T follicular helper cell (primary cell): ENCODE measurements at places on chromosomes 1 and 21.
A peak's percentile ranks its signal among the peaks of the same experiment; 100 is the strongest.

GRCh38 chr1:113456967-113457366 is 66.7 kb downstream of the MAGI3 start:
- DNase-seq, result no peak

- DNase-seq, result no peak
These were observed 65.1 kb downstream of the ADARB1 start for GRCh38 chr21:45139473-45139872.

DNA sequence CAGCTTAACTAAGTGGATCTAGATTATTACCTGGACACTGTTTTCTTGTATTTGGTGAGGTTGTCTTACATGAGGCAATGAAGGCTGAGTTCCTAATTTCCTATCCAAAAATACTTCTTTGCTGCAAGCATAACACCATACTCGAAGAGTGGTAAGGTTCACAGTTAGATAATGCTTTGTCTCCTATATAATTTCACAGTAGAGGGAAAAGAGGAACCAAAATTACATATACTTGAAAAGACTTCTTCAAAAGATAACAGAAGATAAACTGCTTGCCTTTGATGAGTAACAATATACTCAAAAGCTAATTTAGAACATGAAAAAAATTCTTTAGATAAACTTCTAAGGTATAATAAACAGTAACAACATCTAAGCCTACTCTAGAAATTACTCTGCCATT is 20.4 kb downstream of the USP33 start:
- no peak for DNase-seq

GRCh38 chr1:62285440-62285839 is 33.8 kb downstream of the KANK4 start:
- no peak for DNase-seq

DNA sequence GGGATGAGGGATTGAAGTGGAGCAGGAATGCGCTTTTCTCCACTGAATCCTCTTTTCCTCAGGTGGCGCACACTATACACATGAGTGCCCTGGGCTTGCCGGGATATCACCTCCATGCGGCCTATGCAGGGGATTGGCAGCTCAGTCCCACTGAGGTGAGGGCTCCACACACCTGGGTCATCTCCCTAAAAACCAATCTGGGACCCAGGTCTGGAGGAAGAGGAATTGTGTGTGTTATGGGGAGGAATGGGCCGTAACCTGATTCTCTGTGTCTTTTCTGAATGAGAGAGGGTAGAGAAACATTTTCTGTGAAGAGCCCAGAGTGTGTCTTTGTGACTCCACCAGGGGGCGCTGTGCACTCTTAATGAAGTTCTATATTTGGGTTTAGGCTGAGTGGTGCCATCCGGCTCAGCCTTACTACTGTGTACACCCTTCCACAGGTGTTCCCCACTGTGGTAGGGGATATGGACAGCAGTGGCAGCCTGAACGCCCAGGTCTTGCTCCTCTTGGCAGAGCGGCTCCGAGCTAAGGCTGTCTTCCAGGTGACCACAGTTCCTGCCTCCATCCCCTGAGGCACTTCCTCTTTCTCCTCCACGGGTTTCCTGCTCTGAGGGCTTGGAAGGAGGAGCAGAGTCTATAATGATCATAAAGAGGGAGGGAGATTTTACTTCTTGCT is 1.5 kb downstream of the TOMM40L start:
- DNase-seq, result peak; percentile 81

DNA sequence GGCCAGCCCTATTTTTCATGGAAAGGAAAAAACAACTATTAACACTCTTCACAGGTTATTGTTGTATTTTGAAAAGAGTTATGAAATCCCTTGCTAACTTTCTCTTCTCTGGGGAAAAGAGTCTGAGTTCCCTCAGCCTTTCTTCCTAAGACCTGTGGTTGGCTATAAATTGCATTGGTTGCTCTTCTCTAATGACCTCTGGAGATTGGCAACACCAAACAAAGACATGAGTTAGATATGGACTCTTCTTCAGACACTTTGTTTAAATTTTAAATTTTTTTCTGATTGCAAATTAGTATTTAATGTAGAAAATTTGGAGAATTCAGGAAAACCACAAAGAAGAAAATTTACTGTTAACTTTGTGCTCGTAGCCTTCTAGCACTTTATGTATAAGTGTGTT is 275.7 kb downstream of the PBX1 start:
- no peak for DNase-seq

DNA sequence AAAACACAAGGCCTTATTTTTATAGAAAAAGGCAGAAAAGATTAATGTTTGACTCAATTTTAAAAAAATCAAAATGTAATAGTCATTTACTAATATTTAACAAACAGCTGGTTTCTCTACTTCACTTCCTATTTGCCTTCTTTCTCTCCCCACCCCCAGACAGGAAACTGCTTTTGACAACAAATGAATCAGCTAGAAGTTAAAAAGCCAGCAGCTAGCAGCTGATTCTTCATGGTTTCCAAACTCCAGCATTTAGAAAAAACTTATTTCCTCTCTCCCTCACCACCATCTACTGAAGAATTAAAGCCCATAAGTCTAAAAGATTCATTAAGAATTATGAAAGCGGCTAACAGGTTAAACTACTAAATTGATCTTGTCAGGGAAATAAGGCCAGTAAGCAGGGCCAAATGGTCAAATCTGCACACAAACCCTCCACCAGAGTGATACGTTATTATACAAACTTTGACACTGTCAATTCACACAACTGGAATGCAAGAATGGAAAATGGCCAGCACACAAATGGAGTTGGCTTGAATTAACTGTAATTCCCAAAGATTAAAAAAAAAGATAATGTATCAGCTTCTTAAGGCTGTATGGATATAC is 4.0 kb downstream of the WDR26 start:
- DNase-seq, result peak; percentile 33

GRCh38 chr1:93694039-93694438 is 12.4 kb upstream of the BCAR3 start:
- no peak for DNase-seq
